ENCODE measurements at places on chromosomes 1 and 21. TPM values are rescaled to one million over a fixed set of nuclear protein-coding genes. Genes with fewer than 3 reads are reported as not detected.

The SMPDL3B gene
- 0.99 TPM for total RNA-seq

The MFAP2 gene
- total RNA-seq = 0.34 TPM

The C4BPB gene
- total RNA-seq = 0.92 TPM

The HCRTR1 gene
- total RNA-seq = not detected

The SRSF11 gene
- 76.1 TPM for total RNA-seq

The KCNT2 gene
- not detected for total RNA-seq

The DMRTA2 gene
- 0.13 TPM for total RNA-seq

The LRRC71 gene
- total RNA-seq = 0.20 TPM
